Activated T-cell treated with anti-CD3 and anti-CD28 coated beads for 48 hours (primary cell): ENCODE measurements at places on chromosomes 3 and 15.

GRCh38 chr15:76345880-76346668, 9.5 kb downstream of the ISL2 start:
- no peak for DNase-seq

DNA sequence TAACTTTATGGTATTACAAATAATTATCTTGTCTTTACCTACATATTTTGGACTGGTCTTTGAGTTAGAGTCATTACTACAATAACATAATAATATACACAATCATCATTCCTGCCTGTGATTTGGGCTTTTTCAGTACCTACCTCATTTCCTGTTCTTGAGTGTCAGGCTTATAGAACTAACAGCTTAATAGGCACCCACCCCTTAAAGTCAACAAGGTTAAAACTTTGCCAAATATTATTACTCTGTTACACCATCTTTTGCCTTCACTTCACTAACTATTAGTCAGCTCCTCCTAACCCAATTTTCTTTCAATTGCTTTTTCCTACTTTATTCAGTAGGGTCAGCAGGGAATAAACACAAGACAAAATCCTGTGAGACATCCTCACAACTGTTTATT, 488.7 kb upstream of the AGTR1 start:
- no peak for DNase-seq

DNA sequence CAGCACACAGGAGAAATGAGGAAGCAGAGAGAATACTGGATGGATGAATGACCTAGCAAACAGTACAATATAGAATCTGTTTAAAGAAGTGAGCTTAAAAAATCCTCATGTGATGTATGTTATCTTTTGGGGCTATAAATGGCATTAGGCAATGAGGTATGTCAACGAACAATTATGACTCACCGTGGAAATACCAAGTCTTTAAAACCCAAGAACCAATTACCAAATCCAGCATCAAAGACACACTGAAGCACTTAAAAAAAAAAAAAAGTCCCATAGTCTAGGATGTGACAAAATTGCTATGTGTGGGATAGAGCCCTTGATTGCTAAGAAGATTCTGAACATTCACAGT, 36.3 kb upstream of the HERC1 start:
- no peak for DNase-seq

GRCh38 chr3:53457068-53457467, 37.3 kb upstream of the CACNA1D start:
- no peak for DNase-seq

GRCh38 chr15:99993262-99993661, 260.0 kb upstream of the LYSMD4 start:
- DNase-seq, result no peak

DNA sequence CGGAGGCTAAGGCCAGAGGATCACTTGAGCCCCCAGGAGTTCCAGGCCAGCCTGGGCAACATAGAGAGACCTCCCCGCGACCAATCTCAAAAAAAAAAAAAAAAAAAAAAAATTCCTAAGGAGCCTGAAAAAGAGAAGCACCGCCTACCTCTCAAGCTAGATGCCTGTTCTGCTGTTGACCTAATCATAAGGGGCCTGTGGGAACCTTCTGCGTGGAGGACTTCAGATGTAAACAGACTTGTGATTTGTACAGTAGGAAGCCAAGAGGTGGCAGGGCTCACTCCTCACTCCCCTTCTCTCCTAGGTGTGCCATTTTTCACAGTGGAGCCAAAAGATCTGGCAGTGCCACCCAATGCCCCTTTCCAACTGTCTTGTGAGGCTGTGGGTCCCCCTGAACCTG, 3.2 kb downstream of the TYRO3 start:
- DNase-seq, result no peak

GRCh38 chr3:29949131-29949530, 657.3 kb upstream of the TGFBR2 start:
- DNase-seq, result no peak

GRCh38 chr15:90351479-90352106, 491 bp upstream of the ZNF774 start:
- DNase-seq, result no peak

DNA sequence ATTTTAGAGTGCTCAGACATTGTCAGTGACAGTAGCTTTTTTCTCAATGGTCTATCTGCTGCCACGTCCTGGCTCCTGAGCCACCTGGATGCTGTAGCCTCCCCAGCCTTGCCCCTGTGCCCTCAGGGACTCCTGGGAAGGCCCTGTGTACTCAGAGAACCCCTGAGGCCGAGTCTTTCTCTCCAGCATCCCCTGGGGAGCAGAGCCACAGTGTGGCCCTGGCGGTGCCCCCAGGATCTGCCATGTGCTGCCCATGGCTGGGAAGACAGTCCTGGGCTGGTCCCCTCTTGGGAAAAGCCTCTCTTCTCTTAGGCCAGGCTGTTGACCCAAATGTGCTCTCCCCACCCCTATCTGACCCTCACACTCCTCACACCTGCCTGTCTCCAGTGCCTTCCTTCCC, 5.0 kb downstream of the MYD88 start:
- DNase-seq, result no peak

DNA sequence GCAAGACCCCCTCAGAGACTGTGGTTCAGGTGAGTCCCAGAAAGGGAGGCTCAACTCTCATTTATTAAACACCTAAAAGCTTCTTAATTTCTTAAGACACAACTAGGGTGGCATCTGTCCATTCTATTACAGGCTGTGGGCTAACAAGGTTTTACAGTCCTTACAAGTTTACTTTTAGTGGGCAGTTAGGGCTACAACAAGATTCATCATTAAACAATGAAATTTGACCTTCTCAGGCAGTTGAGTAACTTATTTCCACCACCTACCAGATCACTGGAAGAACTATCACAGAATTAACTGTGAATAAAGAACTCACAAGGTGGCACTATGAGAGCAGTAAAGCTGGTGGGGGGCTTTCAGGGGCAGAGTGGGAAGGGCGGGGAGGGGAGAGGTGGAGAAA, 132.6 kb downstream of the PLD1 start:
- DNase-seq, result no peak

- DNase-seq, result peak; percentile 74
Measured at GRCh38 chr15:77013776-77014131, 18.8 kb downstream of the PSTPIP1 start.

DNA sequence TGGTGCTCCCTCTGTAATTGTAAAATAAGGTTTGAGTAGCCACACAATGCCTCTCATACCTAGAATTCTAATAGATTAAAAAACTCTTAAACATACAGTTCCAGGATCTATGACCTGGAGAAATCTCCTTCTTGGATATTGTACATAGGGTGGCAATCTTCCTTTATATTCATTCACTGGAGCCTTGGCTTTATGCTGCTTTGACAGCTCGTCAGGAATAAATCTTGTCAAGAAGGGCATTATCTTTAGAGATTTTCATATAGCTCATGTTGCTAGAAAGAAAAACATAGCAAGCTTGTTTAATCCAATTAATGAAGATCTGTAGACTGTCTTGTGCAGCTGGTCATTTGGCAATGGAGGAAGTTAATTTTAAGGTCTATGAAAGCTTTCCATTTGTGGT, 131.1 kb downstream of the PYDC2 start:
- no peak for DNase-seq

DNA sequence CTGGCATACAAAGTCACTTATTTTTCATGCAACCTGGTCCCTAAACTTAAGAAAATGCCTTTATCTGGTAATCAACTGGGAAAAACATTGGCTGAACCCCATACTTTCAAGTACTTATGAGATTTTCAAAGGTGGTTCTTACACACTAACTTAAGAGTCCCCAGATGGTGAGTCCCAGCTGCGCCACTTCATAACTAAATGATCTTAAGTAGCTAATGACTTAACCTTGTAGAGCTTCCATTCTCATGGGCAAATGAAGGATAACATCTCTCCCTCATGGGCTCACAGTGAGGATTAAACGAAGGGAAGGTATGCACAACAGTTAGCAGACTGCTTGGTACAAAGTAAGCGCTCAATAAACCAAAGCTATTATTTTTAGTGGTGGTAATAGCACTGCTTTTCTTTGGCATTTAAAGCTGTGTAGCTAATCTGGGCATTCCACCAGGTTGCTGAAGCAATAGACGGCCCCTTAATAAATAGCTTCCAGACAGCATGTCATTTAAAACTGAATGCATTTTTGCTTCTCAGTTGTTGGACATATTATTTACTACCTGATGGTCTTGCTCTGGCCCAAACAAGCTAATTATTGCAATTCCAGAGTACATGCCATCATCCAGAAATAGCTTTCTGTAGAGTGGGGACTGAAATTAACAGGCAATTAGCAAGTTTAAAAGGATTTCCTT, 55.4 kb downstream of the LIPC start:
- DNase-seq, result no peak

- DNase-seq, result no peak
Measured at GRCh38 chr3:42009456-42009855, 47.6 kb upstream of the ULK4 start.

DNA sequence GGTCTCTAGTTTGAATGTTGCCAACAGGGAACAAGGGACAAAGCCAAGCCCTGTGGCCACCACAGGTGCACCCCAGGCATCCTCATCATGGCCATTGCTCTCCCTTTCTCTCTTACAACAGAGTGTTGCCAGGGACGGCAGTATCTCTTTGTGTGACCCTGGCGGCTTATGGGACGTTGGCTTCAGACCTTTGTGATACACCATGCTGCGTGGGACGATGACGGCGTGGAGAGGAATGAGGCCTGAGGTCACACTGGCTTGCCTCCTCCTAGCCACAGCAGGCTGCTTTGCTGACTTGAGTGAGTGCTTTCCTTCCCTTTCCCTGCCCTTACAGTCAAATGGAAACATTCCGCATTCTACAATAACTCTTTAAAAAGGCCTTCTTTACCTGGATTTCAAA, 38.2 kb downstream of the BOC start:
- DNase-seq, result no peak

GRCh38 chr3:160041465-160041864, 52.8 kb downstream of the IL12A start:
- no peak for DNase-seq

GRCh38 chr15:29880341-29880740, 58.1 kb upstream of the TJP1 start:
- no peak for DNase-seq

DNA sequence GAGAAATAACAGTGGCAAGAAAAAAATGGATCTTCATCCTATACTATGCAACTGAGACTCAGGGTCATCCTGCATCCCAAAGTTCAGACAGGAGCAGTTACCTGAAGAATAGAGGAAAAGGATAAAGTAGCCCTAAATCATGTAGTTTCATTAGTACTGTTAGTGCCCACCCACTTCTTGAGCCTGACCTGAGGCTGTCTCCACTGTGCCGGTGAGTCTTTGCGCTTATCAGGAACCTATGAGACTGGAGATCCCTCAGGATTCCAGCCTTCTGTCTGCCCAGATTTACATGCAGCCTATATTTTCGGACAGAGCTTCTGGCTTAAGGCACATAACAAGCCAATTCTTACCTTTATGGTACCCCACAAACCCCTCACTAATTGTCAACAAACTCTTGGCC, 791.6 kb downstream of the ROBO1 start:
- no peak for DNase-seq

DNA sequence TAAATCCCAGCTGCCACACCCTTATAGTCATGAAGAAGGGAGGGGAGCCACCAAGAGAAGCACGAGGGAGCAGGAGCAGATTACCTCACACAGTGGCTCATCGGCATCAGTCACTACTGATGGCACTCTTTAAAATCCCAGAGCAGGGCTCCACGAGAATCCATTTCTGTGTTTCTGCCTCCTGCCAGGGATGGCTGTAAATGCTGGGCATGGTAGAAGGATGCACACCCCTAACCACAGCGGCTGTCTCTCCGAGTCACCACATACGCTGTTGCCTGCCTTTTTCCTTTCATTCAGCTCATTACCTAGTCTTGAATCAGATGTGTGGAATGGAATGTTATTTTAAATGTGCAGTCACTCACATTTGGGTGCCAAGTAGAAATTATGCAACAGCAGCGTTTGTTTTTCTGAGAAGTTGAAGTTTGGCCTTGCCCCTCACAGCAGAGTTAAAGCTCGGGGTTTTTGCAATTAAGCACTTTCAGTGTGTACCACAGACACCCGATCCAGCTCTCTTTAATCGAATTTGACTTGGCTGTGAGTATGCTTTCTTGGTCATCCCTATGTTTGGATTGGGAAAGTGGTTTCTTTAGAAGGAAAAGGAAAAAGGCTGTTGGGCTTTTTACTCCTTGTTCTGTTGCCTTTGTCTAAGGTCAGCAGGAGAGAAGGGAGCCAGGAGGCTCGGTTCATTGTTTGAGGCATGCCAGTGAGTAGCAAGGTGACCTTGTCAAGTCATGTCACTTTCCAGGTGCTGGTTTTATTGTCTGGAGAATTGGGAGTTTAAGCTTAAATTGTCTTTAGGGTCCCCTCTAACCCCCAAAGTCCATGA, 284.2 kb upstream of the TPM1 start:
- no peak for DNase-seq

DNA sequence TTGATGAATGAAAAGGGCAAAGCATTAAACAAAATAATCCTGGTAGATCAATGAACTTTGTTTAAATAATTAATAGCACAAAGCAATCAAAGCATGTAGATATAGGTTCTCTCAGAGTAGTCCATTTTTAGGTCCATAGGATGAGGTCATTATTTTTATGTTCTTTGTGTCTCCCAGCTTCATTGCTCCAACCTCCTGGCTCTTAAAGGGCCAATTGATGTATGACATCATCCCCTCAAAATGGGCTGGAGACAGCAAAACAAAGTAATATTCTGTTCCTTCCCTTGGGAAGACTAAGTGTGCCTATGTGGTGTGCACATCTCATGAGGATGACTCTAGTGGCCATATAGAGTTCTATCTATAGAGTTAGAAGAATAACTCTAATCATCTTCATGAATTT, 49.5 kb downstream of the HMG20A start:
- no peak for DNase-seq

- DNase-seq, result no peak
Measured at GRCh38 chr15:33148129-33148751, 46.3 kb downstream of the FMN1 start.

- DNase-seq, result no peak
Measured at GRCh38 chr15:70435872-70436271, 327.5 kb downstream of the UACA start.

DNA sequence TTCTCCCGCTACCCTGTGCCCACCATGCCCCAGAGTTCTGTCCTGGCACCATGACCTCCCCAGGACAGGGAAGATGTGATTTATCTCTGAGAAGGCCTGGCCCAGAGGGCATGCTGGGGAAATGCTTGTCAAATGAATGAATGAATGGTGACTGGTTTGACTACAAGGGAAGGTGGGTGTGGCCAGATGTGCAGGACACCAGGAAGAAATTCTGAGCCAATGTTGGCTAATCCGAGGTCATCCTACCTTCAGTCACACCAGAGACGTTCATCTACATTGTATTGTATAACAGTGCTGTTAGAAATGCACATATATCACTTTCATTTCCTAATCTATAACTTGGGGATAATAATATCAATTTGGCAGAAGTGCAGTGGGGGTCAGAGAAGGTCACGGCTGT, 138.4 kb downstream of the FAM43A start:
- no peak for DNase-seq

DNA sequence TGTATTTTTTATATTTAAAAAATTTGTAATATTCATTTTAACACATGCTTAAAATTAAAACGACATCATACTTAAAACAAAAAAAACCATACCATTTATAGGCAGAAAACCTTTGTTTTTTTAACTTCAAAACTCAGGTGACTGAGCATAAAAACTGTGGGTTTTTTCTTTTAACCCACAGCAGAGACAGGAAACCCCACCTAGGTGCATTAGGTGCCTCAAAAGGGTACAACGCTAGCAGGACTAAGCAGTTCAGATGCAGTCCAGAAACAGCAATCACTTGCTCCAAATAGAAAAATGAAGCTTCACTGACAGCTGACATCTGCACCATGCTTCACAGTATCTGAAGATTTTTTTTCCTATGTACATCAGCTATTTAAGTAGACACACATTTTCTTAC, 52.3 kb downstream of the GLB1 start:
- DNase-seq, result no peak

- DNase-seq, result no peak
Measured at GRCh38 chr3:157132936-157133335, 27.0 kb downstream of the CCNL1 start.
